Thoracic aorta (tissue), 2 donors: ENCODE measurements at places on chromosomes 5 and 9.

DNA sequence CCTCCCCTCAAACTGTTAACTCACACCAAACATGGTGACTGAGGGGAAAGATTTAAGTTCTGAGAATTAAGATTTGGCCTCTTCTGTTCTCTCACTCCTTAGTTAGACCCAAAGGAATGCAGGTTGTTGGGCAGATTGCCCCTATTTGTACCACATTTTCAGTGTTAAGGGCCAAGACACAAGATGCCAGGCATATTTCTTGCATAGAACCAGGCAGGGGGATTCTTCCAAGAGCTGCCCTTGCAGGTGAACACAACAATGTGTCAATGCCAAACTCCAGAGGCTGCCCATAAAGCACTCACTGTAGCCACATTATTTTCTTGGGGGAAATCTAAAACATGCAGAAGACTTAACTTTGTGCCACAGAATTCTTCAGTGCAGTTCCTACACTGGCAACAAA, 14.7 kb downstream of the MPDZ start:
- H3K36me3 ChIP-seq = no peaks in the 10 kb centered on the region
- DNase-seq = no peak
- H3K27me3 ChIP-seq = no peaks in the 10 kb centered on the region
- peak overlapping the region; percentile 23 for H3K27ac ChIP-seq

GRCh38 chr5:75681125-75681830, 36.0 kb downstream of the POC5 start:
- H3K36me3 ChIP-seq = no peaks in the 10 kb centered on the region
- DNase-seq = no peak
- no peak overlapping the region for H3K27ac ChIP-seq
- peak overlapping the region; percentile 31 for H3K4me3 ChIP-seq
- H3K27me3 ChIP-seq = no peaks in the 10 kb centered on the region
- no peaks in the 10 kb centered on the region for H3K4me1 ChIP-seq

DNA sequence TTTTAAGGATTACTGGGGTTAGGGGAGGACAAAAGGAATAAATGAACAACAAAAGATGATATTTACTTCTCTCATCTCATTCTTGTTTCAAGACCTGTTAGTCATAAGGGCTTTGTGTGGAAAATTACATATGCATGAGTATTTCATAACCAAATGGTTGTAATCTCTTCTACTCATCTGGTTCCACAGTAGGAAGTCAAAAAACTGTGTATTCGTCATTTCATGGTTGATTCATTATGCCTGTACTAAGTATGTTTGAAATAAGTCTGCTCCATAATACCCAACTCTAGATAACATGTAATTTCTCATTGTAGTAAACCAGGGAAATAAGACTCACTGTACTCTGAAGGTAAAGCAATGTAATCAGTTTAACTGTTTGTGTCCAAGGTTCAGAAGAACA, 212.9 kb downstream of the ARRDC3 start:
- H3K27me3 ChIP-seq = no peaks in the 10 kb centered on the region
- H3K4me1 ChIP-seq = peaks cover 3% of the 10 kb centered on the region
- H3K27ac ChIP-seq = no peak overlapping the region
- DNase-seq = no peak
- no peak overlapping the region for H3K4me3 ChIP-seq
- H3K36me3 ChIP-seq = no peaks in the 10 kb centered on the region

GRCh38 chr5:107403228-107403953, 267.3 kb downstream of the EFNA5 start:
- peaks cover 12% of the 10 kb centered on the region for H3K4me1 ChIP-seq
- H3K36me3 ChIP-seq = no peaks in the 10 kb centered on the region
- DNase-seq = no peak
- no peak overlapping the region for H3K27ac ChIP-seq
- no peak overlapping the region for H3K4me3 ChIP-seq
- no peaks in the 10 kb centered on the region for H3K27me3 ChIP-seq

GRCh38 chr5:66967826-66968262, 228.8 kb downstream of the CD180 start:
- H3K27ac ChIP-seq = no peak overlapping the region
- no peaks in the 10 kb centered on the region for H3K36me3 ChIP-seq
- no peak overlapping the region for H3K4me3 ChIP-seq
- no peak for DNase-seq

- H3K4me3 ChIP-seq = no peak overlapping the region
- H3K4me1 ChIP-seq = no peaks in the 10 kb centered on the region
- DNase-seq = no peak
- H3K27ac ChIP-seq = no peak overlapping the region
These were observed 13.0 kb upstream of the TTC1 start for GRCh38 chr5:159995907-159996306.

DNA sequence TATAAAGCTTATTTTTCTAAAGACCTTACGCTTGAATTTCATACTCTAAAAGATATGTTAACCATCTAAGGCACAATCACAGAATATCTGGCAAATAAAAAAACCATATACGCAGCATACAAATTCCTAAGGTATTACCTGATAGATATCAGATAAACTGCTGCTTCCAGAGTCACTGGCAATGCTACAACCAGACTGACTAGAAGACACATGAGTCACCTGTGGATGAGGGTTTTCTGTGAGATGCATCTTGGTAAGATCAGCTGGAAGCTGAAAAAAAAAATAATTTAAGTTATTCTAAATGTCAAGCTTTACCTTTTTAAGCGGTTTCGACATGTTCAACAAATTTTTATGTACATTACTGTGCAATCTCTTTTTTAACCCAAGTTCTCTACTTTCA, 113.8 kb downstream of the RAPGEF6 start:
- H3K36me3 ChIP-seq = no peaks in the 10 kb centered on the region
- DNase-seq = no peak
- H3K4me3 ChIP-seq = no peak overlapping the region
- H3K4me1 ChIP-seq = peaks cover 13% of the 10 kb centered on the region

DNA sequence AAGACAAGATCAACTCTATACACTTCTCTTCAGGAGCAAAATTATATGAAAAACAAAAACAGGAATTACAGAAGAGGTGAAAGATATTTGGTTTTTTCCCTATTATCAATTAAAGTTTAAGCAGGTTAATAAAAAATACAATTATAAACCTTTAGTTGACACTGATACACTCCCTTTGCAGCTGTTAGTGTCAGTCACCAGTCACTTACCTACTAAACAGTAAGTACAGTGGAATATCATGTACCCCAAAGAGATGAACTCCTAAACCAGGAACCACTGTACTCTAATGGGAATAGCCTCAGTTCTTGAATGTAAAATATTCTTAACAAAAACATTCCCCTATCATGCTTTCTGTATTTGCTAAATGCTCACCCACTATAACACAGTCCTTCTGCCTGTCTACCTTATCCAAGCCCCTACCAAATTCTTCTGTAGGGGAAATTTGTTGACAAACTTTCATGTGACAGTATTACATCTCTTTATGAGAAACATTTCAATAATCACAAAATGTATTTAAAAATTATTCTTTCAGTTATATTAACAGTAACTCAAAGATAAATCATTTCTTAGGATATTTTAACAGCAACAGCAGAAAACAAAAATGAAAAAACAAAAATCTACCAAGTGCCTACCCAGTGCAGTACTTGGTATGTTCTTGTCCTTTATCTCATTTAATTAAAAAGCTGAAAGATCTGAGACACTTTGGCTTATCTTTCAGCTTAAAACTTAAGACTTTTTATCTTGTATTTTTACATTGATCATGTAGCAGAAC, 212.8 kb downstream of the MLLT3 start:
- no peak overlapping the region for H3K4me3 ChIP-seq
- no peak overlapping the region for H3K27ac ChIP-seq
- DNase-seq = no peak
- no peaks in the 10 kb centered on the region for H3K27me3 ChIP-seq

DNA sequence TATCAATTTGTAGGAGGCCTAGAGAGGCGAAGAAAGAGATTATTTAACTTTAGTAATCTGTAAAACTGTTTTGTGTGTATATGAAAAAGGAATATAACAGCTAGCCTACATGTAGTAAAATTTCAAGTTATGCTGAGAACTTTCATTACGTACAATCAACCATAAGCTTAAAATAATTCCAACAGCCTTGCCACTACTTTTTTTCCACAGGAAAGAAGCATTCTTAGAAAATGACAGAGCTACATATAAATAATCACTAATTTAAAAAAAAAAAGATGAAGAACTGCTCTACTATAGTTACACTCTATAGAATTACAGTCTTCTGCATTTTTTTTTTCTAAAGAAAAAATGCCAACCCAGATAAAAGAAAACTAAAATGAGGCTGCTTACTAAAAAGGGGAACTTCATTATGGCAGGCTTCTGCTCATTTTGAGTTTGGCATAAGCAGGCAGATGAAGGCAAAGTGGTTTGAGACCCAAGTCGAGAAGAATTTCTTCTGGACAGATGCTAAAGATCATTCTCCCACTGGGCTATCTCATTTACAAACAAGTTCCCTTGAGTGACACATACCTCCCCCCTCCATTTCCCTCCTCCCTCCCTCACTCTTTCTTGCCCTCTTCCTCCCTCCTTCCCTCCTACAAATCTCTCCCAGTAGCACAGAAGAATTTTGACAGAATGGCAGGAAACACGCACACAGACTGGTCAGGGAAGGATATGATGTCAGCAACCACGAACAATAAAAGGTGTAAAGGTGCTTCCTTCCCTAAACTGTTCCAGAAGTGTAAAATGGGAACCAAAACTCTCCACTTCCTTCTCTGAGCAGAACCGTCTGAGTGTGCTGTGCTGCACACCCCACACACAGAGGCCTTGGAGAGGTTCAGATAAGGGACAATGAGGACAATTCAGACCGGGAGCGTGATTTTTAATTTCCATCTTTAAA, 56.1 kb downstream of the MEF2C start:
- peak overlapping the region; percentile 55 for H3K4me3 ChIP-seq
- no peaks in the 10 kb centered on the region for H3K27me3 ChIP-seq
- H3K36me3 ChIP-seq = no peaks in the 10 kb centered on the region
- no peak for DNase-seq
- peaks cover 79% of the 10 kb centered on the region for H3K4me1 ChIP-seq

- no peak overlapping the region for H3K27ac ChIP-seq
- peaks cover 4% of the 10 kb centered on the region for H3K4me1 ChIP-seq
- H3K36me3 ChIP-seq = no peaks in the 10 kb centered on the region
- H3K4me3 ChIP-seq = no peak overlapping the region
These were observed 58.3 kb downstream of the SEMA4D start for GRCh38 chr9:89439571-89439970.

DNA sequence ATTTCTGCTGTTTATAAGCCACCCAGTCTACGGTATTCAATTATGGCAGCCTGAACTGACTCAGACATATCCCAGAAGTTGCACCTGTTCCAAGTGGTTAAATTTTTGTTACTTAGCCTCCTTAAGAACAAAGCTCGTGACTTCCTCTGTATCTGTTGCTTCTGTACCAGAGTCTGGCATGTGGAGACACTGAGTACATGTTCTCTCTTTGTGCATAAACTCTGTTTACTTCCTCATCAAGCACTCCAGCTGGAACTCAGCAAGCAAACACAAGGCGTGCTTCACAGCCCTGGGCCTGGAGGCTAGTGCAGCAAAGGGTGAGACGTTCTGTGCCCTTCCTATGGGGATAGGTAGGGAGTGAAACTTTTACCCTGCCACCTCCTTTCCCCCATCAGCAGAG, 19.0 kb downstream of the C9orf152 start:
- no peak overlapping the region for H3K27ac ChIP-seq
- no peaks in the 10 kb centered on the region for H3K27me3 ChIP-seq
- H3K36me3 ChIP-seq = no peaks in the 10 kb centered on the region
- H3K4me1 ChIP-seq = peaks cover 3% of the 10 kb centered on the region
- no peak for DNase-seq
- H3K4me3 ChIP-seq = no peak overlapping the region

- no peaks in the 10 kb centered on the region for H3K27me3 ChIP-seq
- no peaks in the 10 kb centered on the region for H3K36me3 ChIP-seq
- no peaks in the 10 kb centered on the region for H3K4me1 ChIP-seq
- no peak overlapping the region for H3K27ac ChIP-seq
- DNase-seq = no peak
- no peak overlapping the region for H3K4me3 ChIP-seq
These were observed 9.8 kb downstream of the GCNT4 start for GRCh38 chr5:75042522-75042921.

GRCh38 chr5:78509145-78509865, 139.3 kb downstream of the LHFPL2 start:
- peak overlapping the region; percentile 3 for H3K27ac ChIP-seq
- H3K27me3 ChIP-seq = no peaks in the 10 kb centered on the region
- peaks cover 52% of the 10 kb centered on the region for H3K4me1 ChIP-seq
- H3K36me3 ChIP-seq = no peaks in the 10 kb centered on the region
- H3K4me3 ChIP-seq = peak overlapping the region; percentile 73

- peak overlapping the region; percentile 58 for H3K4me3 ChIP-seq
- DNase-seq = no peak
- no peaks in the 10 kb centered on the region for H3K27me3 ChIP-seq
- no peak overlapping the region for H3K27ac ChIP-seq
- no peaks in the 10 kb centered on the region for H3K4me1 ChIP-seq
- no peaks in the 10 kb centered on the region for H3K36me3 ChIP-seq
These were observed 739 bp downstream of the CARD9 start for GRCh38 chr9:136372561-136373299.

DNA sequence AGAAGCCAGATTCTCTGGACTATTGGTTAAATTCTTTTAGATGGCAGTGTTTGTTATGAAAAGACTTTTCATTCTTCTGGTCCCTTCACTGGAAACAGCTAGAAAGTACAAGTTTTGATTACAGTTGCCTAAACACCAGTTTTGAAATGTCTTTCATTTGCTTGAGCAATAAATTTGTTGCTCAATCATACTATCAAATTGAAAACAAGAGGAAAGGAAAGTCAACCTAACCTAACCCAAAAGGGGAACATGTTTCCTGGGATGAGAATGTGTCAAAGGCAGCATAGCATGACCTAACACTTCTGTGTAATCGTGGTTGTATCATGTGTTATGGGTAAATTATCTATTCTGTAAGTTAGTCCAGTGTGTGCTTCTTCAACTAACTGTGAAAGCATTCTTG, 213.2 kb downstream of the TMC1 start:
- no peak for DNase-seq
- H3K4me3 ChIP-seq = no peak overlapping the region
- H3K27ac ChIP-seq = no peak overlapping the region

DNA sequence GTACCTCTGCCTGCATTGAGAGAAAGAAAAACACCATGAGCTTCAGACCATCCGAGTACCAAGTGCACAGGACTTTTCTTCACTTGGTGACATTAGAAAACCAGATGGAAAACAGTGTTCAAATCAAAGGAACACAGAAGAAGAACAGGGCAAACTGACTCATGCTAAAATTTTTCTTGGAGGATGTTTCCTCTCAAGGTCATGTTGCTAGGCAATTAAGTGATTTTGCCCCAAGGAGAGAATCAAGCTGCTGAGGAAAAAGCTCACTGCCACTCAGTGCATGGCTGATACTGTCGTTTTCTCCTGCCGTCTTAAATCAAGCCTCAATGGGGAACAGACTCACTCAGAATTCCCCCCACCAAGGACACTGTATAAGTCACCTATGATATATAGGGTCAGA, 57.9 kb upstream of the SIMC1 start:
- no peaks in the 10 kb centered on the region for H3K4me1 ChIP-seq
- no peak overlapping the region for H3K4me3 ChIP-seq
- H3K27me3 ChIP-seq = no peaks in the 10 kb centered on the region
- DNase-seq = no peak
- H3K27ac ChIP-seq = no peak overlapping the region

- H3K4me3 ChIP-seq = no peak overlapping the region
- no peaks in the 10 kb centered on the region for H3K4me1 ChIP-seq
- no peaks in the 10 kb centered on the region for H3K36me3 ChIP-seq
- no peak overlapping the region for H3K27ac ChIP-seq
- H3K27me3 ChIP-seq = no peaks in the 10 kb centered on the region
- DNase-seq = no peak
These were observed 17.9 kb upstream of the ZCCHC7 start for GRCh38 chr9:37102486-37102885.

GRCh38 chr5:124477577-124477976, 268.9 kb downstream of the ZNF608 start:
- DNase-seq = no peak
- no peak overlapping the region for H3K27ac ChIP-seq
- H3K27me3 ChIP-seq = no peaks in the 10 kb centered on the region
- H3K4me1 ChIP-seq = no peaks in the 10 kb centered on the region
- no peak overlapping the region for H3K4me3 ChIP-seq
- H3K36me3 ChIP-seq = no peaks in the 10 kb centered on the region
